ENCODE measurements at places on chromosomes 13 and 19.

DNA sequence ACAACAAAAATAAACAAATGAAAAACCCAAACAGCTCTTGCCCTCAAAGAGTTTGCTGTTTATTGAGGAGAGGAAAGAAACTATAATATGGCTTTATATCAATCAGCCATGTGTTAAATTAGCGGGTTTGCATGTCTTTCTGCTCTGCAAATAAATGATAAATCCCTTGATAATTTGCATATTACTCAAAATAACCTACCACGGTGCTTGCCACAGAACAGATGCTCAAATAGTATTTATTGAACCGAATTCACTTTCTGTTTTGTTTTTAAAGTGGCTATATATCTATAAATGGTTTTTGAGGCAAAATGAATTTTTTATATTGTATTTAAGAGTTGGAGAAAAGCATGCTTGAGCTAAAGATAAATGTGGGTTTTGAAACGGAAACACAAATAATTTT lies 428.1 kb downstream of the ITGBL1 start:
- DNase-seq = no peak

GRCh38 chr13:75161804-75162203 lies 320.2 kb downstream of the TBC1D4 start:
- no peak for DNase-seq

DNA sequence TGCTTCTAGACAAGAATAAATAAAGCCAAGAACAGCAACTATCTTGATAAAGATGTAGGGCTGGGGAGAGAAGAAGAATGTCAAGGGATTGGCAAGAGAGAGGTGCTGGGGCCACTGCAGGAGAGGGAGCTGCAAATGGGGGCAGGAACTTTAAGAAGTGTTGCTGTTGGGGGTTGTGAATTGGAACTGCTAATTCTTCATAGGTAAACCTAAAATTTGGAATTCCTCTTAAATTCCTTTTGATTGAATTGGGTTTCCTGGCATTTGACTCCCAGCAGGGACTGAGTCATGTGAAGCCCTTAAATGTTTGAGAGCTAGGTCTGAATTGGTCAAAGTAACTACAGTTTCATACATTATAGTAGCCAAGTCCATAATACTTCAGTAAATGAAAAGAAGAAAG lies 305.6 kb upstream of the TMTC4 start:
- DNase-seq = no peak

DNA sequence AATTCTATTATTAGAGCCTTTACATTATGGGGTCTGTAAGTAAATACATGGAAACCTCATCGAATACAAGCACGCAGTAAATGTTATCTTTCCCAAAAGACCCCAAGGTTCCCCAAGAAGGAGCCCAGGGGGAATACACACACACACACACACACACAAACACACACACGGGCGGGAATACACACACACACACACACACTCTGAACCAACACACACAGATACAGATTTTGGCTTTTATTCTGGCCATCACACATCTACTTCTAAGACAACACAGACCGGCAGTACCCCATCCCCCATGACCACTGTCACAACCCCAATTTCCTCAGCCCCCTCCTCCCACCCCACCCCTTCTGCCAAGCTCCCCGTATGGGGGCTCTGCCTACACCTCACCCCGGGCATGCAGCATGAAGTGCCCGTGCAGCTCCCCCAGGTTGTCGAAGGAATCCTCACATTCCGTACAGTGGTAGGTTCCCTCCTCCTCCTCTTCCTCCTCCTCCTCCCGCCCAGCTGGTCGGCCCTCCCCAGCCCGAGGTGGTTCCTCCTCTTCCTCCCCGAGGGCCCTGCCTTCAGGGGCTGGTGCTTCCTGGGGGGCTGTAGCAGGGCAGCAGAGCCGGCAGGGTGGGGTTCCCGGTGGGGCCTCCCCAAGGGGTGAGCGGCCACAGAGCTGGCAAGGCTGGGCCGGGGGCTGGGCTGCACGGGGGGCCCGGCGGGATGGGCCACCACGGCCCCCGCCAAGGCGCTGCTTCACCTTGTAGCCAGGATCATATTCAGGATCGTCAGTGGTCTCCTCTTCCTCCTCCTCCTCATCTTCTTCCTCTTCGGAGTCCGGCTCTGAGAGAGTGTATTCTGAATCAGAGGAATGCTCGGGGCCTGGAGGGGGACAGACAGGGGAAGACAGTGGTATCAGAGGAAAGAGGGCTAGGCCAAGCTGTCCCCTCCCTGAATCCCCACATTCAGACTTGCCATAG lies 4.4 kb upstream of the SRRM5 start:
- DNase-seq = no peak

GRCh38 chr19:55178781-55179599 lies 1.1 kb downstream of the SYT5 start:
- peak; percentile 90 for DNase-seq

- peak; percentile 83 for DNase-seq
Measured at GRCh38 chr19:19554074-19555023, 16.3 kb downstream of the CILP2 start.

DNA sequence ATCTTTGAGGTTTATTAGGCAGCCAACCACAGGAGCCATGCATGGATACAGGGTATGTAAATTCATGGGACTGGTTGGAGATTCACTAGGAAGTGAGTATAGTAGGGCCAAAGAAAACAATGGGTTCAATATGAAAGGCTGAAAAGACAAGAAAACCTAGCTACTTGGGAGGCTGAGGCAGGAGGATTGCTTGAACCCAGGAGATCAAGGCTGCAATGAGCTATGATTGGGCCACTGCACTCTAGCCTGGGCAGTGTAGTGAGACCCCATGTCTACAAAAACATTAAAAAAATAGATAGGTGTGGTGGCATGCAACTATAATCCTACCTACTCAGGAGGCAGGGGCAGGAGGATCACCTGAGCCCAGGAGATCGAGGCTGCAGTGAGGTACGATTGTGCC lies 10.3 kb upstream of the SLC1A5 start:
- no peak for DNase-seq
